ENCODE measurements at places on chromosomes 12 and 14.

DNA sequence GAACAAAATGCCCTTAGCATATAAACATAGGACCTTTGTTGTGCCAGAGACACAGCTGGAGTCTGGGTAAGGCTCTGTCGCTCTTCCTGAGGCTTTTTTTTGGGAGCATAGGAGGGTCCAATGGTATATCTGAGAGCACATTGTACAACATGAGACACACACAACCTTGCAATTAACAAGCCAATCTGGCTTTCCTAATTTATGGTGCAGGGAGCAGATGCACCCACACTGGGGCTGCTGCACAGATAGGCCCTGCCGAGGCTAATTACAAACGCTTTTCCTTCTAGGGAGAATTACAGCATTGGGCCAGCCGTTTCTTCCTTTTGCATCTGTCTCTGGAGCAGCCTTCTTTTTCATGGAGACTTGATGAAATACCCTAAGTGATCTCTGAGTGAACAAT lies 75.0 kb upstream of the OVCH1 start:
- no peak for DNase-seq

DNA sequence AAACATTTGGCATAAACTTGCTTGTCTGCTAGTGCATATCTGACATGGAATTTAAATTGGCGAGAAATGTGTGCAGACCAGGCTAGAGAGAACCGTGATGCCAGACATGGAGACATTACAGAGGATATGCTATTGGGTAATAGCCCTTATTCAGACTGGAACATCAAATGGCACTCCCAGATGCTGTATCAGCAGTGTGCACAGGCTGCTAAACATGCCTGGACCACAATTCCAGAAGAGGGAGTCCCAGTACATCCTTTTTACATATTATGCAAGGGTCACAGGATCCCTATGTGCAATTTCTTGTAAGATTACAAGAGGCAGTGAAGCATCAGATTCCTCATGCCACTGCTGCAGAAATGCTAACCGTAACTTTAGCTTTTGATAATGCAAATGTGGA lies 354.5 kb upstream of the FOXG1 start:
- DNase-seq, result no peak

GRCh38 chr12:12384571-12385340 lies 27.9 kb downstream of the BORCS5 start:
- peak; percentile 30 for DNase-seq

DNA sequence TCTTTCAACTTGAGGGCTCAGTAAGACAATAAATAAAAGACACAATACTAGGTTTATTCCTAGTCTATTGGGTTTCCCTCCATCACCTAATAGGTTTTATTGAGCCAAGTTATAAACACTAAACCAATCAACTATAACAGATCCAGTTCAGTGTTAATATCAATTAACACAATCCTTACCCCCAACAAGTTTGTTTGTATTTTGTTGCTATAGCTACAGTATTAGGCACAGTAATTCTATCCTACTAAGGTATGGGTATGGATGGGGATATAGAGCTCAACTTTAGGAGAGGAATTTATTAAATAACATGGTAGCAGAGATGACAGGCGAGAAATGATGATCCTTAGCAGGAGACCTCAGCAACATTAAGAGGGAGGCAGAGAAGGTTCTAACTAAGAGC lies 13.3 kb downstream of the PPP4R3A start:
- no peak for DNase-seq

GRCh38 chr14:101823511-101824120 lies 62.1 kb downstream of the PPP2R5C start:
- DNase-seq, result peak; percentile 80

All from stimulated activated CD4-positive, alpha-beta T cell treated with anti-CD3 and anti-CD28 coated beads, Interleukin-2, amount 100 ng/mL, for 24 hours (primary cell).